ENCODE measurements at places on chromosomes 7 and 10.

DNA sequence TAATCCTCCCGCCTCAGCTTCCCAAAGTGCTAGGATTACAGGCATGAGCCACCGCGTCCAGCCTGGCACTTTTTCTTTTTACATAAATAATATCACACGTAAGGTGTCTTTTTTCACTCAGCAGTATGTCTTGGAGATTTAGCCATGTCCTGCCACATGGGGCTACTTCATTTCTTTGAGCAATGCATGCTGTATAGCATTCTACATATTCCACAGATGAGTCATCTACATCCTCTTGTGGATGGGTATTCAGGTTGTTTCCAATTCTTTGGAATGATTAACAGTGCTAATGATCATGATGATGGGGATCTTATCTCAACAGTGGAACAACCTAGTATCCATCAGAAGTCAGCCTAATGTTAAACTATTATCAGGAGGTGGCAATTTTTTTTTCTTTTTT, 50.8 kb downstream of the ZNF503 start:
- H3K4me1 ChIP-seq: peaks cover 4% of the 10 kb centered on the region
- H3K27ac ChIP-seq: no peak overlapping the region
- DNase-seq: no peak
- H3K4me3 ChIP-seq: no peak overlapping the region

GRCh38 chr7:17769918-17770317, 170.4 kb downstream of the SNX13 start:
- peak; percentile 36 for DNase-seq
- H3K27ac ChIP-seq: no peak overlapping the region
- no peaks in the 10 kb centered on the region for H3K36me3 ChIP-seq

- no peaks in the 10 kb centered on the region for H3K4me1 ChIP-seq
- no peak overlapping the region for H3K27ac ChIP-seq
- H3K27me3 ChIP-seq: no peaks in the 10 kb centered on the region
- no peaks in the 10 kb centered on the region for H3K36me3 ChIP-seq
- DNase-seq: no peak
Observed at GRCh38 chr7:69947998-69948397, 349.7 kb downstream of the AUTS2 start.

DNA sequence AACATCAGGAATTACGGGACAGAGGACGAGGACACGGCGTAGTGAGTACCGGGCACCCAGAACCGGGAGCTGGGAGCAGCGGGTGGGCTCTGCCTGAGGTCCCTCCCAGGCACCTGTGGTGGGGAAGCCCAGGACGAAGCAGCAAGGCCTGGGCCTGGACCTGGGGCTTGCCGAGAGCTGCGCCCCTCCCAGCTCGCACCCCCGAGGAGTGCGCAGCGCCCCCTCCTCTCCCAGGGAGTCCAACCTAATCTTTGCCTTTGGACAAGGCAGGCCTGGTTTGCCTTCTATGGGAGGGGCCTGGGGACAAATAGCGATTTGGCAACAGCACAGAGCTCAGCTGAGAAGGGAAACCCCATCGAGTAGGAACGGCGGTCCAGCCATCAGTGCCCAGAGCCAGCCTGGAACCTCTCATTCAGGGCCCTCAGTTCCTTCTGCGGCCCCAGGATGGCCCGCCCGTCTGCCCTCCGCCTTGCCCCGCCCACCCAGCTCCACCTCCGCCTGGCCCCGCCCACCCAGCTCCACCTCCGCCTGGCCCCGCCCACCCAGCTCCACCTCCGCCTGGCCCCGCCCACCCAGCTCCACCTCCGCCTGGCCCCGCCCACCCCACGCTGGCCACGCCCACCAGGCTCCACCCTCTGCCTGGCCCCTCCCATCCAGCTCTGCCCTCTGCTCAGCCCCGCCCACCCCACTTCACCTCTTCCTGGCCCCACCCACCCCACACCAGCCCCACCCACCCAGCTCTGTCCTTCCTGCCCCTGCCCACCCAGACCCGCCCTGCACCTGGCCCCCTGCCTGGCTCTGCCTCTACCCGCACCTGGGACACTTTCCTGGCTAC, 32.5 kb upstream of the KNDC1 start:
- H3K27ac ChIP-seq: no peak overlapping the region
- DNase-seq: no peak
- no peaks in the 10 kb centered on the region for H3K36me3 ChIP-seq
- H3K27me3 ChIP-seq: peaks cover 6% of the 10 kb centered on the region
- H3K4me1 ChIP-seq: no peaks in the 10 kb centered on the region
- H3K4me3 ChIP-seq: no peak overlapping the region

GRCh38 chr7:77558284-77558967, 21.3 kb downstream of the PTPN12 start:
- no peak for DNase-seq
- H3K4me3 ChIP-seq: no peak overlapping the region
- no peaks in the 10 kb centered on the region for H3K27me3 ChIP-seq
- H3K4me1 ChIP-seq: peaks cover 11% of the 10 kb centered on the region
- H3K36me3 ChIP-seq: no peaks in the 10 kb centered on the region
- no peak overlapping the region for H3K27ac ChIP-seq

GRCh38 chr7:127954357-127954748, 76.9 kb downstream of the LRRC4 start:
- peaks cover 15% of the 10 kb centered on the region for H3K4me1 ChIP-seq
- H3K27ac ChIP-seq: no peak overlapping the region
- H3K36me3 ChIP-seq: peaks cover 4% of the 10 kb centered on the region
- H3K4me3 ChIP-seq: no peak overlapping the region
- DNase-seq: no peak

- DNase-seq: no peak
- peaks cover 8% of the 10 kb centered on the region for H3K27me3 ChIP-seq
- no peak overlapping the region for H3K27ac ChIP-seq
- H3K4me1 ChIP-seq: no peaks in the 10 kb centered on the region
- H3K36me3 ChIP-seq: no peaks in the 10 kb centered on the region
Observed at GRCh38 chr10:104245066-104245632, 9.5 kb upstream of the GSTO1 start.

GRCh38 chr7:82714883-82715282, 271.3 kb upstream of the CACNA2D1 start:
- H3K27me3 ChIP-seq: no peaks in the 10 kb centered on the region
- DNase-seq: no peak
- H3K4me3 ChIP-seq: no peak overlapping the region
- no peaks in the 10 kb centered on the region for H3K4me1 ChIP-seq

GRCh38 chr7:115198143-115198542, 276.2 kb downstream of the MDFIC start:
- no peak overlapping the region for H3K27ac ChIP-seq
- no peak overlapping the region for H3K4me3 ChIP-seq
- H3K27me3 ChIP-seq: no peaks in the 10 kb centered on the region
- DNase-seq: no peak
- H3K4me1 ChIP-seq: no peaks in the 10 kb centered on the region
- no peaks in the 10 kb centered on the region for H3K36me3 ChIP-seq

DNA sequence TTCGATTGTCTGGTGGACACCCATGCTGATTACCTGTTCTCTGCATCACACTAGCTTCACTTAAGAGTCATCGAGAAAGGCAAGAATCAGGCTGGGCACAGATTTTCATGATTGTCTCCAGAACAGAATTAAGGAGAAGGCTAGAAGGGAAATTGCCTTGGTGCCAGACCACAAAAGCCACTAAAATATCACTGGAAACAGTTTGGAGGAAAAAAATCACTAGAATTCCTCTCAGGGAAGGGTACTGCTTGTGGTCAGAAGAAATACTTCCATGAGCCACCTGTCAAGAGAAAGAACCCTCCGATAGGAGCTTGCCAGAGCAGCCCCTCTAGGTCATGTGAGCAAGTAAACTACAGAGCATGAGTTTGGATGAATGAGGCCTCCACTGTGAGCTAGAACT, 269.3 kb upstream of the TEX47 start:
- no peaks in the 10 kb centered on the region for H3K4me1 ChIP-seq
- H3K4me3 ChIP-seq: no peak overlapping the region
- H3K36me3 ChIP-seq: no peaks in the 10 kb centered on the region
- no peak for DNase-seq

- no peaks in the 10 kb centered on the region for H3K36me3 ChIP-seq
- DNase-seq: no peak
- H3K4me3 ChIP-seq: no peak overlapping the region
- H3K27ac ChIP-seq: no peak overlapping the region
- no peaks in the 10 kb centered on the region for H3K4me1 ChIP-seq
Observed at GRCh38 chr10:69759641-69760040, 42.1 kb upstream of the COL13A1 start.

DNA sequence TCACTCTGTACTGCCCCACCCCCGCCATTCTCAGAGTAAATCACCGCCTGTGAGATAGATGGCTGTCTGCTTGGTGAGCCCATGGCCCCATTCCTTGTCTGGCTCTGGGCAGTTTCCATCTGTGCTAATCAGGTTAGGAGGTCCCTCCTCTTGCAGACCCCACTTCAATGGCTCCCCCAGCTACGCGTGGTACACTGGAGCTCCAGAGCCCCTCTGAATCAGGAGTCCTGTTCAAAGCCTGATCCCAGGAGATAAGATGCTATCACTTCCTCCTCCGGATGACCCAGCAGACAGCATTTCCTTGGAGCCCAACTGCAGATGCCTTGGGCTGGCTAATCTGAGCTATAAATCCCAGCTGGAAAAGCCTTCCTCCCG, 122.3 kb downstream of the SH3PXD2A start:
- no peak for DNase-seq
- H3K36me3 ChIP-seq: no peaks in the 10 kb centered on the region
- H3K27me3 ChIP-seq: no peaks in the 10 kb centered on the region
- no peaks in the 10 kb centered on the region for H3K4me1 ChIP-seq
- no peak overlapping the region for H3K4me3 ChIP-seq
- H3K27ac ChIP-seq: peak overlapping the region; percentile 84

DNA sequence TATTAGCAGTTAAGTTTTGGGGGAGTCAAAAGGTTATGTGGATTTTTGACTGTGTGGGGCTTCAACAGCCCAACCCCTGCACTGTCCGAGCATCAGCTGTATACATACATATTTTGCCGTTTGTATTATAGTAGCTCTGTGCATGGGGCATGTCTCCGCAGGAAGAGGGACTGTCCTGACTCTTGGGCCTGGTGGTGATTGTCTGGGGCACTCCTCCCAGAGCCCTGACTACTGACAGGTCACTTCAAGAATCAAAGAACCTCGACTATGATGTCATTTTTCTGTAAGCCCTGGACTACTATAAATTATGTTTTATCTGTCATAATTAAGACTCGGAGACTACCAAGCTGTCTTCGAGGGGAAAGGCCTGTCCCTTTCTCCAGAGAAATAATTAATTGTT, 51.8 kb downstream of the MGMT start:
- H3K36me3 ChIP-seq: no peaks in the 10 kb centered on the region
- H3K27me3 ChIP-seq: no peaks in the 10 kb centered on the region
- DNase-seq: no peak
- no peaks in the 10 kb centered on the region for H3K4me1 ChIP-seq
- H3K4me3 ChIP-seq: no peak overlapping the region

DNA sequence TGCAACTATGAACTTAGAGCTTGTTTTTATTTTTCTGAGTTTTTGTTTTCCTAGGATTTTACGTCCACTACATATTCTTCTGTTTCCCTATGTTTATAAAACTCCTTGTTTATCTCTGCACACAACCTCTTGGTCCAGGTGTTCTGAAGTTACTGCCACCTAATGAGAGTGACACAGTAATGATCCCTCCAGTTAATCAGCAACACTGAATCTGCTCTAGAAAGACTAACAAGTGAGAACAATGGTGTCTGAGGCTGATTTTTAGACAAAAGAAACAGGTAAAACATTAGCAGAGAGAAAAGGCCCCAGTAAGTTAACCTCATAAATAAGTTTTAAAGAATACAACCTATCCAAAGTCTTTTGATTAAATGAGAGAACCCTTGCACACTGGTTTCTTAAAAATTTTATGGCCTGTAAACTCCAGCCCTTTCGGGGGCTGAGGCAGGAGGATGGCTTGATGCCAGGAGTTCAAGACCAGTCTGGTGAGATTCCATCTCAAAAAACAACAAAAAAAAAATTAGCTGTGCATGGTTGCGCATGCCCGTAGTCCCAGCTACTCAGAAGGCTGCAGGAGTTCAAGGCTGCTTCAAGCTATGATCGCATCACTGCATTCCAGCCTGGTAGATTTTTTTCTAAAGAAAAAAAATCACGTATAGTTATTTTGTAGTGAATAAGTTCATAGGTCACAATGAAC, 397.6 kb downstream of the MAGI2 start:
- DNase-seq: no peak
- no peak overlapping the region for H3K27ac ChIP-seq
- no peaks in the 10 kb centered on the region for H3K36me3 ChIP-seq

DNA sequence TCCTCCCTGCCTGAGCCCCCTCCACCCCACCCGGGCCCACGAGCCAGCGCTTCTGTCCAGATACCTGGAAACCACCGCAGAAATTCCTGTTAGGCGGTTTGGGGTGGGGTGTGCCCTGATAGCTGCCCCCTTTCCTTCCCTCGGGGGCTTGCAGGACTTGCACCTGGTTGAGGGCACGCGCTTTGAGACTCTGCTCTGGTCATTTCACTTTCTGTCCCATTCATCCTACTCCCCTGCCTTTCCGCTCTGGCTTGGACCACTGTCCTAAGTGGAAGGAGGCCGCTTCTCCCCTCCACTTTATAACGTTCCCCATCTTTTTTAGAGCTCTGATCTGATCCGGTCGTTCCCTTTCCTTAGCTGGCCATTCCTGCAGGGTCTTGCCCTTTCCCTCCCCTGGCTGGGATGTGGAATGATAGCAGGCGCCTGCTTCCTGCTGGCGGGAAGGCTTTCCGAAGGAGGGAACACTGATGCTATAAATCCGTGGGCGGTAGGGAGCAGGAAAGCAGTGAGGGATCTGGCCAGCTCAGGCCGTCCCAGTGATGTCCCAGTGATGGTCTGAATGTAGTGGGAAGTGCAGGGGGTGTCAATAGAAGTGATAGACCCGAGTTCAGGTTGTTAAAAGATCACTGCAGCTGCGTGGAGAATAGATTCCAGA, 852 bp upstream of the PRKAR1B start:
- no peaks in the 10 kb centered on the region for H3K27me3 ChIP-seq
- peaks cover 45% of the 10 kb centered on the region for H3K36me3 ChIP-seq
- H3K4me3 ChIP-seq: peak overlapping the region; percentile 22
- H3K27ac ChIP-seq: no peak overlapping the region
- no peaks in the 10 kb centered on the region for H3K4me1 ChIP-seq

- H3K4me3 ChIP-seq: no peak overlapping the region
- no peak overlapping the region for H3K27ac ChIP-seq
- no peak for DNase-seq
Observed at GRCh38 chr7:33702514-33703054, 202.8 kb upstream of the BMPER start.

- DNase-seq: no peak
- peaks cover 63% of the 10 kb centered on the region for H3K4me1 ChIP-seq
- H3K27ac ChIP-seq: no peak overlapping the region
- no peaks in the 10 kb centered on the region for H3K36me3 ChIP-seq
Observed at GRCh38 chr10:71761105-71761511, 12.2 kb downstream of the VSIR start.

DNA sequence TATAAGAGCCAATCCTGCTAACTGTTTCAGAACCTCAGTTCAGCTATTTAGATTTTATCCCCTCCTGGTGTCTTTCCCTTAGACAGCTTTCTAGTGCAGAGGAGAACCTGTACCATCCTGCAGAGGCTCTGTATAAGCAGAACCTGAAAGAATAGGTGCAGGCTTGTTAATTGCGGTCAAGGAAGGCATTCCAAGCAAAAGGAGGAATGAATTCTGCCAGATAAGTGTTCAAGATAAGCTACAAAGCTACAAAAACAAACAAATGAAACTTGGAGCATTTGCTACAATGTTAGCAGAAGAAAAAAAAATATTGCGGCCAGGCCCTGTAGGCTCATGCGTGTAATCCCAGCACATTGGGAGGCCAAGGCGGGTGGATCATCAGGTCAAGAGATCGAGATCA, 32.6 kb upstream of the AGMO start:
- no peak overlapping the region for H3K4me3 ChIP-seq
- no peaks in the 10 kb centered on the region for H3K36me3 ChIP-seq
- no peaks in the 10 kb centered on the region for H3K27me3 ChIP-seq

- no peak overlapping the region for H3K27ac ChIP-seq
- no peaks in the 10 kb centered on the region for H3K27me3 ChIP-seq
- no peak overlapping the region for H3K4me3 ChIP-seq
- H3K36me3 ChIP-seq: no peaks in the 10 kb centered on the region
Observed at GRCh38 chr10:65791979-65792378, 1133.9 kb upstream of the LRRTM3 start.

All from tibial nerve (tissue), 4 donors.